T-helper 17 cell (primary cell): ENCODE measurements at places on chromosomes 4 and X.
A peak's percentile ranks its signal among the peaks of the same experiment; 100 is the strongest.

- DNase-seq = no peak
Observed at GRCh38 chrX:137823257-137823656, 257.3 kb downstream of the ZIC3 start.

- no peak for DNase-seq
Observed at GRCh38 chr4:78720994-78721677, 55.0 kb upstream of the BMP2K start.

DNA sequence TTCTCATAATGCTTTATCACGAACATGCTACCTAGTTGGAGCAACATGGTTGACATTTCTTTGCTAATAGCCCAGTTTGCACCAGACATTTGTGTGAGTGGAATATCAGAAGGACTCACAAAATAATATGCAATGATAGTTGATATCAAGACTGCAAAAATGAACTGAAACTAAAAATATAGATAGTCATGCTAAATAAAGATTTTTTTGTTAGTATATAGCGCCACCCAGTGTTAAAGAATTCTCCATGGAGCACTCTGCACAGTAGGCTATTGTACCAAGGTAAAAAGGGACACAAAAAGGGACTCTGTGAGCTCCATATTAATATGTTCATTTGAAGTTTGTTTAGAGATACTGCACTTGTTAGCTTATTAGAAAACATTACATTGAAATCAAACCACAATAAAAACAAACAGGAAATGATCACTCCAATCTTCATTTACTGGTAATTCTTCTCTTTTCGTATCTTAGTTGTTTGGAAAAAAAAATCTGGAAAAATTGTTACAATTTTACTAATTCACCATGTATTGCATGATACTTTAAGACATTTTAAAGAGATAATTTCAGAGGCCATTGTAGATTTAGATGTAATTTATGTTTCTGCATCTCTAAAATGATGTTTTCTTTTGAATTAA is 1509.6 kb downstream of the ADGRL3 start:
- no peak for DNase-seq

- DNase-seq = no peak
Observed at GRCh38 chr4:129176864-129177263, 80.9 kb downstream of the C4orf33 start.

DNA sequence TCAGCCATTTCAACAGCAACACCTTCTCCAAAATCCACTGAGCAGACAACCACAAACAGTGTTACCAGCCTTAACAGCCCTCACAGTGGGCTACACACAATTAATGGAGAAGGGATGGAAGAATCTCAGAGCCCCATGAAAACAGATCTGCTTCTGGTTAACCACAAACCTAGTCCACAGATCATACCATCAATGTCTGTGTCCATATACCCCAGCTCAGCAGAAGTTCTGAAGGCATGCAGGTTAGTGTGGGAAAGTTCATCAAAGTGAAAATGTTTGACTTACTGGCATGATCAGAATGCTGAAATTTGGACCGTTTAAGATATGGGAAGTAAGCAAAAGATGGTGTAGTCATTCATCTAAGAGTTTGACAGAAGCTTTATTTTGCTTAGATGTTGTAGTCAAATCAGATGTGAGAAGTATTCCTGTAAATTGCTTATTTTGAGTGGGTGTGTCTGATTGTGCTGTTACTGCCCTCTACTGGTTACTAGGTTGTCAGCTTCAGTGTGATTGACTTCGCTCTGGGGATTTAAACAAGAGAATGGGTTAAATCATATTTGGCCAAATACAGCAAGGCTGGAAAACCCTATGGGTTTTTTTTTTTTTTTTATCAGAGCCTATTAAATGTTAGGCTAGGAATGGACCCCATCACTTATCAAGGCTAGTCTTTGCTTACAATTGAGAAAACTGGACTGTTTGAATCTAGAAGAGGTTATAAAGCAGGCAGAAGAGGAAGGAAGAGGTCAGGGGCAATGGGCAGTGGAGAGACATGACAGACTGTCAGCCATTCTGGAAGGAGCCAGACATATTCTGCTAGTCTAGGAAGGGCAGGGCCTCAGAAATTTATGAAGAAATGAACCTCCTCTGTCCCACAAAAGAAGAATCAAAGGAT is 130.3 kb downstream of the DIPK2B start:
- no peak for DNase-seq

DNA sequence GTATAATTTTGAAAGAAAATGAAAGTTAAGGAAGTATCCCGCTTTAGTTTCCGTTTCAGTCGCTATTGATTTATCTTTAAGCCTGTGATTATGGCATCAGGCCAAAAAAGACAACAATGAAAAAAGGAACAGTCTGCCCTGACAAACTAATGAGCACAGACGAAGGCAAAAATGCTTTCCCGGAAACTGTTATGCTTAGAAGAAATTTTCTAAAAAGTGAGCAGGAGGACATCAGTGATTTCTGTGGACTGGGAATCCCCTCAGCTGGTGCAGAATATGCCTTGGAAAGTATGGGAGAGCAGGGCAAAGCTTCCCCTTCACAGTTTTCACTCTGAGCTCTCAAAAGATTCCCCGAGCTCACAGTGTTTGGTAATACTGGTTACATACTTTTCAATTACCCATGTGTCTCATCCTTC is 5.1 kb upstream of the CXCL10 start:
- no peak for DNase-seq

GRCh38 chr4:41438931-41439297 is 99.0 kb upstream of the LIMCH1 start:
- no peak for DNase-seq

GRCh38 chr4:53161787-53162433 is 204.0 kb downstream of the SCFD2 start:
- no peak for DNase-seq

- no peak for DNase-seq
Observed at GRCh38 chr4:55303760-55304165, 42.3 kb upstream of the SRD5A3 start.

DNA sequence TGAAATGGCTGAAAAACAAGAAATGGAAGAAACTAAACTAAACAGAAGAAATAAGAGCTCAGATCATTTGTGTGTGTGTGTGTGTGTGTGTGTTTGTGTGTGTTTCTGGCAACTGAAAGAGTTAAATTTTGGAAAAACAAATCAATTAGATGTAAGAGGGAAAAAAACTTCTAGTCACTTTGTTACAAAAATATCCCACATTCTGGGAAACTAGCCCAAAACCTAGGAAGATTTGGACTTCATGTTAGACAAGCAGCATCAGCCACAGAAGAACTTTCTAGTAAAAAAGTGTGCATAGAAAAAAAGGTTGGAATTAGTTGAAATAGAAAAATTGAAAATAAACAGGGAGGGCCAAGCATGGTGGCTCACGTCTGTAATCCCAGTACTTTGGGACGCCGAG is 111.6 kb upstream of the PRKG2 start:
- no peak for DNase-seq

- no peak for DNase-seq
Observed at GRCh38 chrX:111116666-111117065, 20.7 kb downstream of the PAK3 start.

- no peak for DNase-seq
Observed at GRCh38 chr4:93212250-93212649, 616.3 kb upstream of the ATOH1 start.

- no peak for DNase-seq
Observed at GRCh38 chrX:54386314-54386713, 28.5 kb upstream of the WNK3 start.

- DNase-seq = no peak
Observed at GRCh38 chr4:4719436-4719835, 140.0 kb upstream of the MSX1 start.

- DNase-seq = no peak
Observed at GRCh38 chr4:71609651-71610050, 174.2 kb downstream of the GC start.

- DNase-seq = no peak
Observed at GRCh38 chrX:13786048-13786447, 30.8 kb downstream of the GPM6B start.

DNA sequence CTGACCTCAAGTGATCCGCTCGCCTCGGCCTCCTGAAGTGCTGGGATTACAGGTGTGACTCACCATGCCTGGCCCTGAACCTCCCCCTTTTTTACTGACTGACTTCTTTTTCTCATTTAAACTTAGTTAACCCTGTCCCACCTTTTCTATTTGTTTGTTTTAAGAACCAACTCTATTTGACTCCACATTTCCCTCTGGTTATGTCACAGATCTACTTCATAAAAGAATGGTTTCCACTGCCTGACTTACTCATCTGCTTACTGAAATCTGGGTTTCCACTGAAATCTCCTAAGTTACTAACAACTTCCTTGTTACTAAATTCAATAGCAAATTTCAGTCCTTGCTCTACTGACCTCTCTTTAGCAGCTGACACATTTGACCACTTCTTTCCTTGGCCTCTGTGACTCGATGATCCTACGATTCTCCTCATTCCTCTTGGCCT is 28.0 kb upstream of the NSUN7 start:
- no peak for DNase-seq

- no peak for DNase-seq
Observed at GRCh38 chrX:49273181-49273727, 3.7 kb downstream of the PPP1R3F start.

- peak; percentile 8 for DNase-seq
Observed at GRCh38 chrX:119573840-119574393, 446 bp upstream of the UBE2A start.

DNA sequence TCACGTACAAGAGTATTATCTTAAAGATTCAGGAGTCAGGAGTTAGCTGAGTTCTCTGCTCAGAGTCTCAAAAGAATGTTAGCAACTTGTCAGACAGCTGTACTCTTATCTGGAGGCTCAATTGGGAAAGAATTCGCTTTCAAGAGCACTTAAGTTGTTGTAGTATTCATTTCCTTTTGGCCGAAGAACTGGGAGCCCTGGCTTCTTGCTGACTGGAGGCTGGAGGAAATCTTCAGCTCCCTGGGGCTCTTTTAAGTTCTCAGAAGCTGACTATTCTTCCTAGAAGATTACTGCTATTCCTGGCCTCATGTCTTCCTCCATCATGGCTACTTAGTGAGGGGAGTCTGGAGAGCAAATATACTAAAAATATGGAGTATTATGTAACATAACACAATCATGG is 587.2 kb downstream of the EPHA5 start:
- DNase-seq = no peak

DNA sequence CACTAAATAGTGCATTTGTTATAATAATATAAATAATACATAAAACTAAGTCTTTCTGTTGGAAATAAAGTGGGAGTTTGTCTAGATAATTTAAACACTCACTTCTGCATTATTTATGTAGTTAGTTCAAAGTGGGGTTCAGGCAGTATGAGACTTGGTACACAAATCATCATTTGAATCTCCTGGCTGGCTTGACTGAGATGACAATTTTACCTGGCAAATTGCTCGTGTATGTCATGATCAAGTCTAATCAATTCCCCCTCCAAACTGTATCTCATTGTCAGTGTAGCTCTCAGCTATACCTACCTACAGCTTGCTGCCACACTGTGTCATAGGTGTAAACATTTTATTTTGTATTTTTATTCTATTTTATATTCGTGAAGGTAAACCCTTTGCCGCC is 563.4 kb upstream of the TENM3 start:
- DNase-seq = no peak

GRCh38 chr4:145217349-145217748 is 37.0 kb upstream of the OTUD4 start:
- no peak for DNase-seq

- DNase-seq = no peak
Observed at GRCh38 chr4:129446074-129446473, 350.1 kb downstream of the C4orf33 start.

GRCh38 chrX:118498351-118498750 is 2.7 kb downstream of the DOCK11 start:
- no peak for DNase-seq

DNA sequence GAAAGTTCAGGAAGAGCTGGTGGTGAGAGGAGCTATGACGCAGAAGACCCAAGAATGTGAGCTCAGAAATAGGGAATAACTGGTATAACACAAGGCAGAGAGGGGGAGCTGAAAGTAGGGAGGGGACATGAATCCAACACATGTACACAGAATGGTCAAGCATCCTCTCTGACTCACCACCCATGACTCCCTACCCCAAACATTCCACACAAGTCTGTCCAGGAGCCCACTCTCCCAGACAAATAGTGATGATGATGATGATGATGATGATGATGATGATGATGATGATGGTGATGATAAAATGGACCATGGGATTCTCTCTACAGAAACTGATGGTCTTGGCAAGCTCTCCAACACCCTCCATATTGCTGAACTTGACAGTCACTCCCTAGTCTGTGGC is 46.4 kb downstream of the NAT8L start:
- DNase-seq = no peak

GRCh38 chr4:71004281-71004851 is 10.9 kb downstream of the DCK start:
- peak; percentile 34 for DNase-seq

GRCh38 chr4:118797558-118798142 is 38.3 kb downstream of the SEC24D start:
- no peak for DNase-seq
